ENCODE measurements at places on chromosomes 12 and 14.

GRCh38 chr14:103204852-103205540 is 81.7 kb downstream of the TNFAIP2 start:
- DNase-seq = no peak

- no peak for DNase-seq
Observed at GRCh38 chr12:93704122-93704521, 26.9 kb downstream of the CRADD start.

DNA sequence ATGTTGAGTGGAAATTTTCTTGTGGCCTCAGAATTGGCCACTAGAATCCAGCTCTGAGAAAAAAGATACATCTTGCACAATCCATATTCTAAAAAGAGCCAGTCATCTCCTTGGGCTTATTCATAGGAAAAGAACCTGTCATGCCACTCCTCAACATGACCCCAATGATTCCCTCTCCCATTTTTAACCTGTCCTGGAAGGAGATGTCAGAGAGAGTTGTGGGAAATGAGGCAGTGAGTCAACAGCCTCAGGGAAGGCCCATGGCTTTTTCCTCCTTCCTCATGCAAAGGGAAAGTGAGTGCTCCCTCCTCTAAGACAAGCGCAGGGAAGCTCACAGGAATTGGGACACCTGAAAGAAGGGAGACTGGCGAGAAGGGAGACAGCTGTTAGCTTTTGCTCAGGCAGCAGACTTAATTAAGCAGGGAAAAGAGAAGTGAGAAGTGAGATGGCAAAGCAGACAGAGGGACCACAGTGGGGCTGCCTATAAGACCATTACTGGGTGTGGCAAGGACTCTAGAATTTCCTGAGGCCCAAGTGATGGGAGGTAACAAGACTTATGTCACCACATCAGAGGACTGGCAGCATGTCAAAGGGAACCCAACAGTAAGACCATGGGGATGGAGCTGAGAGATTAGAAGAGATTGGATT is 10.2 kb upstream of the DHRS7 start:
- DNase-seq = no peak

- no peak for DNase-seq
Observed at GRCh38 chr12:26426652-26427051, 231.3 kb downstream of the SSPN start.

DNA sequence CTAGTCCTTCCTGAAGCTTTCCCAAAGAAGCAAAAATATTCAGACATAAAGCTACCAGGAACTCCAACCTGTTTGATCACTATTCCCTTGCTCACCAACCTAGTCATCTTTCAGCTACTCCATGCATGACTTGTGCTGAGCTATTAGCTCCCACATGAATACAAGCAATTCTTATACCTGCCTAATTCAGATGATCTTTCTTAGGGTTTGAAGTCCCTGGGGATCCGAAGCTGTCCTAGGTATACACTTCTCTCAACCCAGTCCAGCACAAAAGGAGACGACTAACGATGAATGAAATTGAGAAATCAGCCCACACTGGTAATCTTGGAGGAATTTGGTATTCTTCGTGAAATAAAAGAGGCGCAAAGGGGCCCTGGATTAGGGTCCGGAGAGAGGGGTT is 631 bp upstream of the PTGR2 start:
- DNase-seq = no peak

DNA sequence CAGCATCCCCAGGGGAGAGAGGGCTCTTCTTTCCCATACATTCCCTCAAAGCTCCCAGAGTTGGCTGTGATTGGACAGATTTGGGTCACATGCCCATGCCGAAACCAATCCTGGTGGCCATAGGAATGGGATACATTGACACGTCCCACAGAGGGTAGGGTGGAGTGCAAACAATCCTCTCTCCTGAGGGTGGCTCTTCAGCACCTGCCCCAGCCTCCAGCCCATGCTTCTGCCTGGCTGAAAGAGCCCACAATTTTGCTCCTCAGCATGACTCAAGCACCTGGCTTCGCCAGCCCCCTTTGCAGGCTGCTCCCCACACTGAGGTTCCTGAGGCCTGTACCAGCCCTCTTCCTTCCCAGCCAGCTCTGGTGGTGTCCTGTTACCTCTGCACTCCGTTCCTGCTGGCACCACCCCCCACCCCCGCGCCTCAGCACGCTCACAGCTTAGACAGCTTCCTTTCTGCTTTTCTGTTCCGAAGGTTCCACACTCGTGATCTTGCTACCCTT is 71.7 kb downstream of the CCDC92 start:
- DNase-seq = no peak

- DNase-seq = no peak
Observed at GRCh38 chr14:93997082-93997481, at the start of gene CCDC197. CCDC197 (plus strand) TSS chr14:93997301; CDS start chr14:93998132, 831 bp downstream.

- DNase-seq = no peak
Observed at GRCh38 chr14:27391331-27391730, 793.5 kb upstream of the NOVA1 start.

DNA sequence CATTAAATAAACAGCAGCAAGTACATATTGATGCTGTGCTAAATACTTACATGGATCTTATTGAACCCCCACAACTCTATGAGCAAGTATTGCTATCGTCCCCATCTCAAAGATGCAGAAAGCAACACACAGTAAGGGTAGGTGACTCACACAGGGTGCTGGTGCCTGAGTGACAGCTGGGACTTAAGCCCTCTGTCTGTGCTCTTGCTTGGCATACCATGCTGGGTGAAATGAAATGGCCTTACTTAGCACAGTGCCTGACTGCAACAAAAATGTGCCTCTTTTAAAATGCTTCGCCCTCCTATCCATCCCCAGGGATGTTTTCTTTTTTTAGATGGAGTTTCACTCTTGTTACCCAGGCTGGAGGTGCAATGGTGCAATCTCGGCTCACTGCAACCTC is 788 bp downstream of the TEX52 start:
- DNase-seq = no peak

DNA sequence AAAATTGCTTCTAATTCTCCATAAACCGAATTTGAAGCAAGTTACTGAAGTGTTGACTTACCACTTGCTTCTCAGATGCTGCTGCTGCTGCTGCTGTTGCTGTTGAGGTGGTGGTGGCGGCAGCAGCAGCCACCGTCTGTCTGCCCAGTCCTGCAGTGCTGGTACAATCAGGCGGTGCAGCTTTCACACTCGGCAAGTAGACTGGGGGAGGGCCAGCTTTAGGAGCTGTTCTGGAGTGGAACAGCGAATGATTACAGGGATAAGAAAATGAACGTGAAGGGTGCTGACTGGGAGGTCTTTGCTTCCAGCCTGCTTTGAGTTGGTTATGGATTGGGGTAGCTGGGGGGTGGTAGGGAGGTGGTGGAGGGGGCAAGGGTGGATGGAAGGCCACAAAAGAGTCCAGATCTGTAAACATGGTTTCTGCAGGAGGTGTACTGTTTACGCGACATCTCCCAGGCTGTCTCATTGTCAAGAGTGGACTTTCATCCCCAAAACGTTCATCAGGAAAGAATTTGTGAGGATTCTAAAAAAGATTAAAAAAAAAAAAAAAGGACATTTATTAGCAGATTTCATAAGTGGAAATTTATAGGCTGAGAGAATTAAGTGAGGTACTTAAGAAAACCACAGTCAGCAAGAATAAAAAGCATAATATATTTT is 38.8 kb downstream of the UBR7 start:
- DNase-seq = no peak

- no peak for DNase-seq
Observed at GRCh38 chr14:101815994-101816393, 54.5 kb downstream of the PPP2R5C start.

Data from AG09309 (cell line).